ENCODE measurements at places on chromosomes 6 and 20.

GRCh38 chr20:45098103-45098773, 2.7 kb downstream of the KCNS1 start:
- peak; percentile 75 for DNase-seq

GRCh38 chr6:80321011-80321410, 214.5 kb downstream of the BCKDHB start:
- DNase-seq = no peak

DNA sequence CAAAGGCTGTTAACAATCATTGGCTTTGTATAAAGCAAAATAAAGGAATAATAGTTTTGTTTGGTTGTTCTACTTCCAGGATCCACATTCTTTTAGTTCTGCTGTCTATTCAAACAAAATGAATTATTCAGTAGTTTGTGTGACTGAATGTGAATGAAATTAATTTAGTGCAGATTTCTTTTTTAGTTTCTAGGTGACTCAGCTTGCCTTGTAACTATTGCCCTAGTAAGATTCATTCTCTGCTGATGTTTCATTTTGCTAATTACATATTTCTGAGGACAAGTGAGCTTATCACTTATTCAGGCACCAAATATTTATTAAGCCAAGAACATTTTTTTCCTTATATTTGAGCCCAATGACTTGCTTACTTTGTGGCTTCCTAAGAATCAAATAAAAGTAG, 46.5 kb upstream of the RIPOR2 start:
- no peak for DNase-seq

DNA sequence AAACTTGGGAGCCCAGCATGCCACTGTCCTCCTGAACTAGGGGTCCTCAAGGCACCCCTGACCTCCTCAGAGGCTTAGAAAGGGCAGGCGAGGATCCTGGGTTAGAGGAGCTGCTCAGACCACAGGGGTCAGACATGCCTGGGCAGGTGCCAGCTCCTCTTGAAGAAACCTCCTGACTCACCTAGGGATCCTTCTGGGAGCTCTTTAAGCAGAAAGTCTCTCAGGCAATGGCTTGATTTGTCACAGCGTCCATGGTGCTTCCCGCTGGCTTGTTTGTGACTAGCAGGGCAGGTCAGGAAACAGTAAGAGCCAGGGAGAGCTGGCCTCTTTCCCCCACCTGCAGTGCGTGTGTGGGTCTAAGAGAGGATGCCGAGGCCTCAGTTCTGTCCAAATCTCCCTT, 174.5 kb upstream of the SNX9 start:
- DNase-seq = no peak

- DNase-seq = peak; percentile 61
These were observed 332.5 kb downstream of the CD83 start for GRCh38 chr6:14450133-14450504.

GRCh38 chr6:126797981-126798380, 320.5 kb upstream of the RSPO3 start:
- no peak for DNase-seq

GRCh38 chr6:100209323-100210136, 215.5 kb upstream of the MCHR2 start:
- no peak for DNase-seq

GRCh38 chr6:152575621-152576150, 61.5 kb downstream of the SYNE1 start:
- DNase-seq = no peak

DNA sequence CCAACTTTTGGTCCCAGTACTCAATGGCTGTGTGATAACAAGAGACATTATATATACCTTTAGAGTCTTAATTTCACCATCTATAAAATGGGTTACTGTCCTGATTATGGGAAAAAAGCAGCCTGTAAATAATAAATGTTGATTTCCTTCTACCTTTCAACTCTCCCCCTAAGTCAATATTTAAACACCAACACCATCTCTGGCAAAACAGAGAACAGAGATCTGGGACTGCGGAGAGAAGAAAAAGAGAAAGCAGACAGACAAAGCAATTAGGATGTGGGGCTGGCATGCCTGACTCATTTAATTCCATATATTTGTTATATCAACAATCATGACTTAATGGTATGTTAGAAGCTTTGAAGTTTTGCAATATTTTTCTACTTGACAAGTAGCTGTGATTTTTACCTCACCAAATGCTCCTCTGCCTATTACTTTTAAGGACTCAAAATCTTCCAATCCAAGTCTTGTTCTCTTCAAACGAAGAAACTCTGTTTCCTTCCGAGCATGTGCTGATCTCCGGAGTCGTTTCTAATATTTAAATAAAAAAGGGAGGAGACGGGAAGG, 23.3 kb downstream of the STK38 start:
- no peak for DNase-seq

DNA sequence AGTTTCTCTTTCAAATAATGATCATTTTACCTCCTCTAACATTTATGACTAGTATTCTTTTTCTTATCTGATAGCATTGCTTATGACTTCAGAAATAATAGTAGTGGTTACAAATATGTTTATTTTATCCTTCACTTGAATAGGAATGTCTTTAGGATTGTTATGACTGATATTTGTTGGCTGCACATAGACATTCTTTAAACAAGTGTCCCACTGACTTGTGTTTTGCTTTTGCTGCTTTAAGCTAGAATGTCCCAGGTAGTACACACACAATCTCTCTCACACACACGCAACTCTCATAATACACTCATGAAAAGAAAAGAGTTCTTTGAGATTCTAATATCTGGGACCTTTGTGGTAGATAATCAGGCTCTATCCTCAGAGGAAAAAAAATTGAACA, 21.6 kb downstream of the KIAA1586 start:
- no peak for DNase-seq

DNA sequence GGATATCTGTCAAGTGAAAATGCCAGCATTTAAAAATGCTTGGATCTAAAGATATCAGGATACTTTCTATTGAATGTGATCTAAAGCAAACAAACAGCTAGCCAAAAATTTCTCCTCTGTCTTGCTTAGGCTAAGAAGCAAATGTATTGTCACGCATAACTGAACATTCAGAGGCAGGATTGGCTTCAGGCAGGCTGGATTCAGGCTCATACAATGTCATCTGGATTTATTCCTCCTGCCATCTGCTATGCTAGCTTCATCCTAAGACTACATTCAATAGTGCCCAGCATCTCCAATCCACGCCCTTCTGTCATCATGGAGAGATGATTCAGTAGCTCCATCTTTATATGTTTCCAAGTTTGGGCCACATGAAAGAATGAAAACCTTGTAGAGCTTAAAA, 27.1 kb downstream of the PFDN4 start:
- DNase-seq = no peak

DNA sequence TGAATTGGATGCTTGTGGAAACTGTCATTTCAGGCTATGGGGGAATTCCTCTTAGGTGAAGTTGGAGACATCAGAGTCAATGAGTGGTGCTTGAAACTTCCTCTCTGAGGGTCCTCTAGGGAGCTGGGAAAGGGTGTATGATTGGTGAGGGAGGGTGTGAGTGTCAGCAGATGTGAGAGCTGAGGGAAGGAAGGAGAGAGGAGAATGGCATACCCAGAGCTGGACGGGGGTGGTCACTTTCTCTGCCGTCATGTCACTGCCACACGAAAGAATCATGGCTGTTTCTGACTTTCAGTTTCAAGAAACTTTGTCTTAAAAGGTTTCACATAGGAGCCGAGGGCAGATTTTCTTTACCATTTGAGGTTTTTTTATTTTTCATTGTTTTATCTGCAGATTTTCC, 50.3 kb downstream of the DEK start:
- no peak for DNase-seq

DNA sequence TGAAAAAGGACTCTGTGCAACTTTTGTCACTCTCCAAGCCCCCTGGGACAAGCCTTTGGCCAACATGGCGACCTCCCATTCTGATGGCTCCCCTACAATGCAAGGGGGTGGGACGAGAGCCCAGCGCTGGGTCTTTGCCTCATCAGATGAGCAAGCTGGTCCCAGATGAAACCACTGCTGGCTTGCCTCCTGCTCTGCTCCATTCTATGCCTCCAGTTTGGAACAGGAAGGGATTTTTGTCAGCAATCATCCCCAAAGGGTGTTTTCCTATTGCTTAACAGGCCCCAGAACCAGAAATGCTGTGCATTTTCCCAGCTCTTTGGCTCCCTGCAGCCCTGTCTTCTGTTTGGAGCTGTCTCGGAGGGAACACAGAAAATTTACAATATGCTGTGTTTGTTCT, 412.7 kb downstream of the MAFB start:
- peak; percentile 67 for DNase-seq

DNA sequence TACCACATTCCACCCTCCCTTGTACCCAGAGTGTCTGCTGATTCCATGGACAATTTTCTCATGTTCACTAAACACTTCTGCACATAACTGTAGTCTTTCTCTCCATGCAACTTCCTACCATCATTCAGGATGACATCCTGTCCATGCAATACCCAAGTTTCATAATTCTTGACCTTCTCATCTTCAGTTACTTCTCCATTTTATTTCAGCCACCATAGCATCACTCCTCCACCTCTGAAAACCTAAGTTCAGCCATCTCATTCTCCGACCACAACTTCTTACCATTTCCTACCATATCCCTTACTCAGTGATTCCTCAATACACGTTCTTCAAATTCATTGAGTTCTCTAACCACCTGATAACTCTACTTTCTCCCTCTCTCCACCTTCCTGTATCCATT, 216.5 kb upstream of the TENT5A start:
- no peak for DNase-seq

DNA sequence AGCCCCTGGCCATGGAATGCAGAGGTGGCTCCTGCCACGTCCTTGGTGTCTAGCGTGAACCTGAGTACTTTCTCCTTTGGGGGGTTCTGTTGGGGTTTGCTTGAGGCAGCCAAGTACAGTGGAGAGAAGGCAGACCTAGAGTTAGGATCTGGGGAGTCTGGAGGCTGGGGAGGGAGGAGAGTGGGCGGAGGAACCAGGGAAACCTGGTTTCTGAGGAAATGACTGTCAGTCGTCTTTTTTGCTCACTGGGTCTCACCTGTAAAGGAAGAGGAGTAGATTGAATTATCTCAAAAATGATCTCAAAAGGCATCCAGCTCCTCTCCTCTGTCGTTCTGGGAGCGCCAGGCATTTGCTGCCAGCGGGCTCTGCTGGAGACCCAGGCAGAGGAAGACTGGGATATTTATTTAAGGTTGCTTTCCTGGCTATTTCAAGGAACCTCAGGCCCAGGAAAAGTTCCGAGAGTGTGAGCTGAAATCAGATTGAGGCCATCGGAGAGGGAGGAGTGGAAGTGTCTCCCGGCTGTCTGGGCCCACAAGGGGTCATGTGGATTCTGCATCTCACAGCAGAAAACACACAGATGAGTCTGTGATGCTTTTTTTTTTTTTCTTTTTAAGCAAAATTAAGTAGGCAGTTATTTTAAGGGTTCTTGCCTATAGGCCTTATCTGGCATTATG, 16.1 kb downstream of the EPB41L1 start:
- DNase-seq = no peak

- no peak for DNase-seq
These were observed 28.4 kb upstream of the EPM2A start for GRCh38 chr6:145763742-145764141.

GRCh38 chr6:42190554-42191183, 4.1 kb downstream of the GUCA1B start:
- no peak for DNase-seq

- DNase-seq = peak; percentile 56
These were observed 28.3 kb upstream of the PREP start for GRCh38 chr6:105431226-105431625.

DNA sequence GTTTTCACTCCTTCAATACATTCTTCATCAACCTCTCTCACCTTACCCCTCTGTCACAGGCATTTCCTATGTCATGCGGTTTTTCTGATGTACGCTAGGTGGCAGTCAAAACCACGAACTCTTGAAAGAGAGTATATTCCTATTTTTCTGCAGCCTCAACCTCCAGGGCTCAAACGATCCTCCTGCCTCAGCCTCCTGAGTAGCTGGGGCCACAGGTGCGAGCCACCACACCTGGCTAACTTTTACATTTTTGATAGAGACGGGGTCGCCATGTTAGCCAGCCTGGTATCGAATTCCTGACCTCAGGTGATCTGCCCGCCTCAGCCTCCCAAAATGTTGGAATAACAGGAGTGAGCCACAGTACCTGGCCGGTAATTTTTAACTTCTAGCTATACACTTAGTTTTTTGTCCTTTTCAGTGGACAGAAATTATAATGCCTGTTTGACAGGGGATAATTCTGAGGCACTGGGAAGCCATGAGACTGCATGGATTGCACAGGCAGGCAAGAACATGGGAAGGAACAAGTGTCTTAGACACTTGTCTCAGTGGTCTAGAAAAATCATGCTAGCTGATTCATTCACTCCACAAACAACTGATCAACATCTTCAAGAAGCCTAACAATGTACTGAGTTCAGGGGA, 22.5 kb upstream of the HFE start:
- DNase-seq = peak; percentile 60

GRCh38 chr20:36569847-36570429, 3.5 kb upstream of the TGIF2 start:
- no peak for DNase-seq

DNA sequence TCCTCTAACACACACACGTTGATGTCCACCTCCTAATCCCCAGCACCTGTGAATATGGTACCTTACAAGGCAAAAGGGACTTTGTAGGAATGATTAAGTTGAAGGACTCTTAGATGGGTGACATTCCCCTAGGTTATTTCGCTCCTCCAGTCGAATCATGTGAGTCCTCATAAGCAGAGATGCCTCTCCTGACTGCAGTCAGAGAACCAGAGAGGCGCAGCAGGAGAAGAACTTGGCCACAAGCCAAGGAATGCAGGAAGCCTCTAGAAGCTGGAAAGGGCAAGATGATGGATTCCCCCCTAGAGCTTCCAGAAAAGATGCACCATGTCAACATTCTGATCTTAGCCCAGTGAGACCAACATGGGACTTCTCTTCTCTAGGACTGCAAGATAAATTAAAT, 133.1 kb upstream of the PTPRT start:
- DNase-seq = no peak

- no peak for DNase-seq
These were observed 34.8 kb downstream of the ELOVL2 start for GRCh38 chr6:11009353-11009752.

DNA sequence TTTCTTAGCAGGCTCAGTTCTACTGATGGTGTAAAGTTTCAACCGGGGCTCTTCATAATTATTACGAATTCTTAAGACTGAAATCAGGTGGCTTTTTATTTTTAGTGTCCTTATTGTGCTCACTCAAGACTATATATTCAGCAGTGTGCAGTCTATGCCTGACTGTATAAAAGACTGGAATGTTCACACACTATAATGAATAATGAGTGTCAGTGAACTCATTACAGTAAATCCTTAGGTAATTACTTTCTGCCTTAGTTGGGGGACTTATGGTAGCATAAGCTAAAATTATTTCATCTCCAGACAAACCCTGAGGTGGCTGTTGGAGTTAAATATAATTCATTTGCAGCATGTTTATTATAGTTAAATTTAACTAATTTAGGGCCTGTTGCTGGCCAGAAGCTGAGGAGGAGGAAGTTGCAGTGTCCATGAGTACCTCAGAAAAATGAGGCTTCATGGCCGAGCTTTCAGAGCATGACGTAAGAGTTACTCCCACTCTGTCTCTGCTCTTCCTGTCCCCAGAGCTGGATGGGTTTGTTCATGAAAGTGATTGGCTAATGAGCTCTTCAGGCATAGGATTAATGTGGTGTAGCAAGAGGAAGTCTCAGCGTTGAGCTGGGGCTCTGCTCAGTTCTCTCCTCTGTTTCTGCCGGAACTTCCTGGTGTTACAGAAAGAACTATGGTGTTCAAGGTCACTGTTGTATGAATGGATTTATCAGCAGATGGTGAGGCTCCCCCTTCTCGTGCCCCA, 335.7 kb downstream of the NRN1 start:
- no peak for DNase-seq

- DNase-seq = peak; percentile 19
These were observed 20.1 kb upstream of the ZNF451 start for GRCh38 chr6:57069920-57070331.

- no peak for DNase-seq
These were observed 90.5 kb downstream of the UNC5CL start for GRCh38 chr6:40948570-40948969.
